ENCODE measurements at places on chromosomes 12 and 14. TPM values are rescaled to one million over a fixed set of nuclear protein-coding genes. Genes with fewer than 3 reads are reported as not detected.

Gene CACNA1C
- total RNA-seq: 1.5 TPM

Gene SLC6A15
- total RNA-seq: 14.0 TPM

Gene SAMD15
- total RNA-seq: 2.1 TPM

Gene KLRC3
- total RNA-seq: 0.94 TPM

Gene GUCY2C
- 0.09 TPM for total RNA-seq

DNA sequence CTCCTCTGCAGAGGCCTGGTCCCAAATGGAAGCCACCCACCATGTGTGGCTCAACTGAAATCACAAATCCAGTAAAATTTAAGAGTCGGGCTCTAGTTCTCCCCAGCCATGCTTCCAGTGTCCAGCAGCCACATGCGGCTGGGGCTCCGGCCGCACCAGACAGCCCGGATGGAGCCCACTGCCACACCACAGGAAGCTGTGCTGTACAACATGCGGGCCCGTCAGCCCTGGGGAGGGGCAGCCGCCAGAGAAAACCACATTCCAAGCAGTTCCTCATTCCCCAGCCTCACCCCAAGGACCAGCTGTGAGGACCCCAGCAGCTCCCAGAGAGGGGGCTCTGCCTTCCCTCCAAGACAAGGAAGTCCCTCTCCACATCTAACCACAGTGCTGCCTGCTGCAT, 135.0 kb downstream of the NCOR2 start:
- no peaks in the 10 kb centered on the region for H3K27me3 ChIP-seq
- DNase-seq: no peak

DNA sequence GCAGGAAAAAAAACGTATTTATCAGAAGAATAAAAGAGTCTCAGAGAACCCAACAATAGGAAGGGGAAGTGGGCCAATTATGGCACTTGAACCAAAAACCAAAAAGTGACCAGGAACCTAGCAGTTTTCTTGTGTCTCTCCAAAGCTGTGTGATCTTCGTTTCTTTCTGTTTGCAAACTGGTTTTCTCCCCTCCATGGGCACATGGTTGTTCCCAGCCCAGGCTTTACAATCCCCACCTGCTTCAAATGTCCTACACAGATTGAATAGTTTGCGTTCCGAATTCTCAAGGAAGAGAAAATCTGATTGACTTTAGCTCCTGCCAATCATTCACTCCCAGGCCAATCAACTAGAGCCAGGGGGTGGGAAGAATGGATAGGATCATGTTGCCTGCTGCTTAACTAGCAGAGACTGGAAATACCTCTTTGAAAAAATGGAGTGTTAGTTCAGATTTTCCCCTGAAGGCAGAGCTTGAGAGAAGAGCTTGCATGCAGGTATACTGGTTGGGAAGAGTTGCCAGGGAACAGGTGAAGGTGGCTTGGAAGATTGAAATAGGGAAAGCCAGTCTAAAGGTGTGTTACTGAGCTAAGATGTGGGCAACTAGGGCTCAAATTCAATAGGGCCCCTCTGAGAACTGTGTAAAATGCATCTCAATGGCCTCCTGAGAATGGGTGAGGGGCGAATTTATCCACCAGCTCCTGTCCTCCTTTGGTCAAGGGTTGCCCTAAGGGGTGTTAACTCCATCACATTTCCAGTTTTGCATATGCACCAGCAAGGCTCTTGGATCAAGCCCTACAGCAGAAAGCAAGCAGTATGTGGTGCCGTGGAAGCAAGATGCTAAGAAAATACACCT, 106.4 kb upstream of the SRRM4 start:
- no peaks in the 10 kb centered on the region for H3K27me3 ChIP-seq
- no peaks in the 10 kb centered on the region for H3K36me3 ChIP-seq
- no peak overlapping the region for H3K27ac ChIP-seq

DNA sequence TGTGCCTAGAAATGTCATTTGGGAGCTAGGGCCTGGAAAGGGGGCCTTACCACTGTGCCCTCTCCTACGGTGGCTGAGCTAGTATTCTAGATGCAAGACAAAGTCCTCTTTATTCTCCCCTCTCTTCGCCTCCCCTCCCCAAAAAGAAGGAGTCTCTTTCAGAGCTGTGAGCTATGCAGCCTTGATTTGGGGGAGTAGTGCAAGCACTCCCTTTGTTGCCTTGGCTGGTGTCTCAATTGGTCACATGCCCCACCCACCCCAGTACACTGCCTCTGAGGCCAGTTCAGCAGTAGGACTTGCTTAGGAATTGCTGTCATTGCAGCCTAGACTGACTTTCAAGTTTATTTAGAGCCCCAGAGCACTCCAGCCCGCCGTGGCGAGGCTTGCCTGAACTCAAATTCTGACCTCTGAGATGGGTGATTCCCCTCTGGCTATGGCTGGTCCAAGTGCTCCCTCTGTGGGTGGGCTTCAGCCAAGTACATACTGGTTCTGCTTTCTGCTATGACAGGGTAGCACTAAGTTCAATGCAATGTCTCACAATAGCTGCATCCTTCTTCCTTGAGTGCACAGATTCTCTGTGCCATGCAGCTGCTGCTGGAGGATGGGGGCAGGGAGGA, 37.0 kb upstream of the FBXO33 start:
- H3K4me3 ChIP-seq: no peak overlapping the region
- no peaks in the 10 kb centered on the region for H3K36me3 ChIP-seq
- H3K27ac ChIP-seq: no peak overlapping the region
- no peaks in the 10 kb centered on the region for H3K27me3 ChIP-seq
- DNase-seq: no peak

- no peak overlapping the region for H3K27ac ChIP-seq
- DNase-seq: no peak
- H3K4me3 ChIP-seq: no peak overlapping the region
Observed at GRCh38 chr12:115194448-115194847, 510.5 kb upstream of the TBX3 start.
